Stimulated activated CD4-positive, alpha-beta T cell treated with anti-CD3 and anti-CD28 coated beads, Interleukin-1b, Interleukin-23, amount 100 ng/mL, for 4 hours (primary cell): ENCODE measurements at places on chromosomes 5 and 9.
A peak's percentile ranks its signal among the peaks of the same experiment; 100 is the strongest.

DNA sequence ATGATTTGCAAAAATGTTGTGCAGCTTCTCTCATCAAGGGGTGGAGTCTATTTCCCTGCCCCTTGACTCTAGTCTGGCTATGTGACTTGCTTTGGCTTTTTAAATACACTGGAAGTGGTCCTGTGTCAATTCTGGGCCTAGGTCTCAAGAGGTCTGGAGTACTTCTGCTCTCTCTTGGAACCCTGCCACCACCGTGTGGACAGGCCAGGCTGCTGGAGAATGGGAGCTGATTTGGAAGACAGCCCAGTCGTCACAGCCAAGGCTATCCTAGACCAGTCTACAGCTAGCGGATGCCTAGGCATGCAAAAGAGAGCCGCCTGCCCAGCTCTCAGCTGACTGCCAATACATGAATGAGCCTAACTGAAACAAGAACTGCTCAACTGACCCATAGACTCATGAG lies 56.7 kb upstream of the CLINT1 start:
- no peak for DNase-seq

DNA sequence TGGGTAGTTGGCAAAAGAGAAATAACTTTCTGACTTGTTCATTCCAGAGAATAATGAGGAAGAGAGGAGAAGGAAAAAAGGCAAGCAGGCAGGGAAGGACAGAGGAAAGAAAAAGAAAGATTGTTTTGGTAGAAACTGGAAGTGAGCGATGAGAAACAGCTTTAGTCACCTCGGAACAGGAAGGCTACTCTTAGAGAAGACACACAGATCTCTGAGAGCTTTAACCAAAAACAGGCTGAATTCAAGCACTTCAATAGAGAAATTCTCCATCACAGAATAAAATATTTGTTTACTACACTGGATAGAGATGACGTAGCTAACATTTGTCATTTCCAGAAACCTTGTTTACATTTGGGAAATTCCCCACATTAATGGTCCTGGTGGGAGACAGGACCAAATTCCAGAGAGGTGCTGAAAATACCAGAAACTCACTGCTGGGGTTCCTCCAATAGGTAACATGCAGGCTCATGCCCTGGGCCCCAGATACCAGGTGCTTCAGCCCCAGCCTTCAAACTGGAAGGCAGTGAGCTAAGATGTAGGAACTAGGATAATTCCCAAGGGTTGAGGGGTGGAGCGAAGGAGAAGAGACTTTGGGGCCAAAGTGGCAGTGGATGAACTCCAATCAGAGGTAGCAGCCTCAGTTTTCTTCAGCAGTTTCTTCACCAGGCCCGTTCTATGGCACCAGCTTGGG lies 227.7 kb upstream of the GRAMD2B start:
- no peak for DNase-seq

DNA sequence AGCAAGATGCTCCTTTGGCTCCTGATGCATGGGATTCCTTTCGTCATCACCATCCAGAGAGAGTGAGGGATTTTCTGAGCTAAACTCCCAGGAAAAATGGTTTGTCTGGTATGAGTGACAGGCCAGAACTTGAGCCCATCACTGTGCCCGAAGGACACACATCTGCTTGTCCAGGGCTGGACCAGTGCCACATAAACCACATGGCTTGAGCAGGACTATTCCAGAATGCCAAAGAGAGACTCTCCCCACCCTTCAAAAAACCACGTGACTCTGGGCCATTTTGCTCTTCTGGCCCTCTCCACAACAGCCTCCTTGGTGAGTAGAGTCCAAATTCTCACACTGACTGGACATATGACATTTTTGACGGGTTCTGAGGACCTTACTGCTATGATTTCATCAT lies 46.4 kb upstream of the SHC3 start:
- no peak for DNase-seq

GRCh38 chr9:128160603-128160987 lies 530 bp downstream of the BBLN start:
- DNase-seq: peak; percentile 54

GRCh38 chr5:66174338-66174737 lies 30.2 kb downstream of the SREK1 start:
- no peak for DNase-seq

DNA sequence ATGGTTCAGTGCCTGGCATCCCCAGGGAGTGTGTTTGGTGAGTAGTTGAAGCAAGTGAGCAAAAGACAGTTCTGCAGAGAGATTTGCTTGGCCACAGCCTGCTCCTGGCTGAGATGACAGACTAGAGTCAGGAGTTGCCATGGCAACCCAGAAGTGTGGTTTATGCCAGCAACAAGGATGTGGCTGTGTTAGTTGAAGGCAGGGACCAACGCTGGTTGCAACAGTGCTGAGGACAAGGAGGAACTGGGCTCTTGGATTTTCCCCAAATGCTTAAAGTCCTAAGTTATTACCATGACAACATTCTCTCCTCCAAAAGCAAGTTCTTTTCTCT lies 2.7 kb downstream of the NXNL2 start:
- no peak for DNase-seq

DNA sequence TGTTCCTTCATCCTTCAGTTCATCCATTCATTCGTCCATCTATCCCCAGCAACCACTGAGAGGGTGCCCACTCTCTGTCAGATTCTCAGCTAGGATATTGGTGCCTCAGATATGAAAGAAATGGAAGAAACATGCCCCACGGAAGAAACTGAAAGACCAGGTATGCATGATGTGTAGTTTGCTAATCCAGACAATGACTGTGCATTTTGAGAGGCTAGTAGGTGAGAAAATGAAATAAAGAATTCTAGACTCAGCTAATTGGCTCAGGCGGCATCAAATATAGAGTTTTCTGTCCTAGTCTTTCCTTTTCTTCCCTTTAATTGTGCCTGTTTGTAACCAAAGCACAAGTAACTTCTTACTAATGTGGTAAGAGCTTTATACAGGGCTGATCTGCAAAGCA lies 104.7 kb downstream of the PDZD2 start:
- DNase-seq: no peak

DNA sequence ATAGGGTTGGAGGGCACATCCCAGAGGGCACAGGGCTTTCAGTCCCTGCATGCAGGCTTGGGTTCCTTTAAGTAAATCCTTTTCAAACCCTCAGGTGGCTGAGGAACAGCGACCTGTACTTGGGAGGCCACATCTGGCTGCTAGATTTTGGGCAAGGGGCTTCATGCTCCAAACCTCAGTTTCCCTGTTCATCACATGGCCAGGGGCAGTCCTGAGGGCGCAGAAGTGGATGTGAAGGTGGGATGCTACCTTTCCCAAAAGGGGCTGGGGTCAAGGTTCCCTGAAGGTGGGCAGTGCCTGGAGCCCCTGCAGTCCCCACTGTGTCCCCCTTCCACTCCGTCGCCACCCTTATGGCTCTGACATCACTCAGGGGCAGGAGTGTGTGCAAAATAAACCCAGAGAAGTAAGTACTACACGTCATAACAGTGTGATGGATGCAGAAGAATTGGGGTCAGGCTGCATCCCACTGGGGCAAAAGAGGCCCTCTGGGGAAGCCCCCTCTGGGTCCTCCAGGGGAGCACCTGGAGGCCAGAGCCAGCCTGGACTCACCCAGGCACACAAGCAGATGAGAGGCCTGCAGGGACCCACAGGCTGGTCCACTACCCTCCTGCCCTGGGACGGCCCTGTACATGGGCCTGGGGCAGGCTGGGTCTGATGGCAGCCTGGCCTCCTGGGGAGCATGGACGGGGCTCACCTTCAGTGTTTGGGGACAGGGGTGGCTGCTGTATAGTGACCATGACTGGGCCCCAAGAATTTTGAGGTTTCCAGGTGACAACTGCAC lies 1.9 kb upstream of the CARD19 start:
- no peak for DNase-seq

DNA sequence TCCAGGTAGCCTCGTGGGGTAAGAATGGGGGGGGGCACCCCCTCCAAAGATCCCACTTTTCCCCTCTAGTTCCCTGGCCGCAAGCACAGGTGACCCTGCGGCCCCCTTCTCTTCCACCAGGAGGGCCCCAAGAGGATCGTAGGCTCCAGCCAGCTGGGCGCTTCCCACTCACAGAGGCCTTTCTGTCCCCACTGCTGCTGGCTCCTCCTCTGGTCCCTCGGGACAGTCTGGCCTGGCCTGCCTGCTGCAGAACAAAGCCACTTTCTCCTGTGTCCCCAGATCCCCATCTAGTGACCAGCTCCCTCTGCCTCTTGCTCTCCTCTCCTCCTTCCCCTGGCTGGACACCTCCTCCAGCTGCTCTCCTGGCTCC lies 534 bp upstream of the SAPCD2 start:
- no peak for DNase-seq

GRCh38 chr5:175867587-175868347 lies 3.6 kb upstream of the CPLX2 start:
- DNase-seq: no peak

GRCh38 chr9:38229504-38230155 lies 160.6 kb upstream of the SHB start:
- no peak for DNase-seq

DNA sequence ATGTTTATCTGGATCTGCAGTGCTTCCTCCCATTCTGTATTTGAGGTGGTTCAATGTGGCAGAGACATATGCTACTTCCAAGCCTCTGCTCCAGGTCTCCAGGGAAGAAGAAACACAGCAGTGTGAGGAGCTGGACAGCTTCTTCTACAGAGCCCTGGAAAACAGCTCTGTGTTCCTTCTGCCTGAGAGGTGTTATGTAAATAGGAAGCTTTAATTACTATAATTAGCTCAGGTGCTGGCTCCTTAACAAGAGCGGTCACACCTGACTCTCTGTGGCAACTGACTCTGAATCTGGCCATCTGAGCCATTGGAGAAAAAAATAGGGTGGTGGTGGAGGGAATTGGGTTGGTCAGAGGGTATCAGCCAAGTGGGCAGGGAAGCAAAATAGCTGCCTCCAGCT lies 332.4 kb upstream of the BRINP1 start:
- DNase-seq: no peak

- no peak for DNase-seq
These were observed 340 bp downstream of the ELAVL2 start for GRCh38 chr9:23825700-23826099.

- DNase-seq: no peak
These were observed 615.3 kb downstream of the BNC2 start for GRCh38 chr9:16255217-16255616.

GRCh38 chr5:32523625-32524024 lies 61.7 kb upstream of the SUB1 start:
- no peak for DNase-seq

DNA sequence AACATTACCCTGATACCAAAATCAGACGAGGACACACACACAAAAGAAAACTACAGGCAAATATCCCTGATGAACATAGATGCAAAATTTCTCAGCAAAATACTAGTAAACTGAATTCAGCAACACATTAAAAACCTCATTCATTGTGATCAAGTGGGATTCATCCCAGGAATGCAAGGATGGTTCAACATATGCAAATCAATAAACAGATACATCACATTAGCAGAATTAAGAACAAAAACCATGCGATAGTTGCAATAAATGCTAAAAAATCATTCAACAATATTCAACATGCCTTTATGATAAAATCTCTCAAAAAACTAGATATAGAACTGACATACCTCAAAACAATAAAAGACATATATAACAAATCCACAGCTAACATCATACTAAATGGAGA lies 36.9 kb upstream of the TNPO1 start:
- no peak for DNase-seq

DNA sequence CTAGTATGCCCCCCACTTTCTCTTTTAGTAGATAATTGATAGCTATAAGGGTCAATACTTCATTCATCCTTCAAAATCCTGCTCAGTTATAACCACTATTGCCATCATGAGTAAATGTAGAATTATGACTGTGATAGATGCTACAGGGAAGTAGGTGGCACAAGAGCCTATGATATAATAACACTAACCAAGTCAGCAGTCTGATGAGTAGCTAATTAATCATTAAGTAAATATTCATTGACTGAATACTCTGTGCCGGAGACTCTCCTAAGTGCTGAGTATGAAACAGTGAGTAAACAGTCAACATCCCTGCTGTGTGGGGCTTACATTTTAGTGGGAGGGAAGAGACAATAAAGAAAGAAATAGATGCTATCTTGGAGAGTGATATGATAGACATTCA lies 430.3 kb upstream of the ZNF462 start:
- DNase-seq: no peak

GRCh38 chr9:129489838-129490582 lies 130.9 kb downstream of the C9orf50 start:
- peak; percentile 56 for DNase-seq

GRCh38 chr5:154863291-154864080 lies 5.1 kb downstream of the CNOT8 start:
- DNase-seq: no peak

- DNase-seq: no peak
These were observed 68.6 kb downstream of the PRRT1B start for GRCh38 chr9:131613921-131614320.

DNA sequence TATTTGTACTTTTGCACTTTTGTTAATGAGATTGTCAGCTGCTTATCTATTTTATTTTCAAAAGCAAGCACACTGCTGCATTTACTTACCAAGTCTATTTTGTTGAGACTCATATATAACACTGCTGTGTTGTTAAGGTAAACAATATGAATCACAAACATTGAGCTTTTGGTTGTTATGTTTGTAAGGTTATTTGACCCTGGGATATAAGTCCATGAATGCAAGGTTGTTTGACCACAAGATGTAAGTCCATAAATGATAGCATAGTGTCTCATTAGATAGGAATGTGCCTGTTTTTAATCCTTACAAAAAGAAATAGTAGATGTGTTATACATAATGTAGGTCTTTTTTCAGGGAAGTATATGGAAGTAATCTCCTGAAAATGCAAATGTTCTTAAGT lies 845.9 kb downstream of the CDH9 start:
- DNase-seq: no peak

DNA sequence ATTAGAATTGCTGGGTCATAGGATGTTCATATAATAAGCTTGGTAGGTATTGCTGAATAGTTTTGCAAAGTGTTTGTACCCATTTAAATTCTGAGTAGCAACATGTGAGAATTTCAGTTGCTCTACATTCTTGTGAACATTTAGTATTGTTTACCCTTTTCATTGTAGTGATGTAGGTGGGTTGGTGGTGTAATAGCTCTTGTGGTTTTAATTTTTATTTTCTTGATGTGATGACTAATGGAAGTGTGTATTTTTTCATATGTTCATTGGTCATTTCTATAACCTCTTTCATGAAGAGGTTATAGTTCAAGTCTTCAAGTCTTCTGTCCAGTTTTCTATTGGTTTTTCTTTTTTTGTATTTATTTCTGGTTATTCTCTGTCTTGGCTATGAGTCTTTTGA lies 34.4 kb downstream of the RASA1 start:
- DNase-seq: no peak

DNA sequence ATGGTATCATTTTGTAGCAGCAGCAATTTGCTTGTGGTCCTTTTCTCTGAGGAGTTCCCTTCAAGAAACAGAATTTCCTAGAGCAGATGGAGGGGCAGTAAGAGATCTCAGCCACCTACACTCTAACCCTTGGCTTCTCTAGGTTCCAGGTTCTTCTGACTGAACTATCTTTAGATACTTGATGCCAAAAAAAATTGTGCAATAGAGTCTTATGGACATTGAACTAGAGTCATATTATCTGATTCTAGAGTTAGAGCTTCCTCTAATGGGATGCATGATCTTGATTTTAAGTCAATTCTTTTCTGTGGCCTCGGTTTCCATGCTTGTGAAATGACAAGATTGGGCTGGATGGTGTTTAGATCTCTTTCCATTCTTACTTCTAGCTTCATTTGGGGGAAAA lies 142.8 kb downstream of the EGFLAM start:
- no peak for DNase-seq

GRCh38 chr5:139665626-139666025 lies 17.5 kb downstream of the CXXC5 start:
- no peak for DNase-seq

GRCh38 chr9:6230037-6230780 lies 14.6 kb downstream of the IL33 start:
- DNase-seq: no peak

- DNase-seq: no peak
These were observed 403.9 kb downstream of the ZSWIM6 start for GRCh38 chr5:61735995-61736394.
